GM10248 (cell line): ENCODE measurements at places on chromosomes 2 and 18.

DNA sequence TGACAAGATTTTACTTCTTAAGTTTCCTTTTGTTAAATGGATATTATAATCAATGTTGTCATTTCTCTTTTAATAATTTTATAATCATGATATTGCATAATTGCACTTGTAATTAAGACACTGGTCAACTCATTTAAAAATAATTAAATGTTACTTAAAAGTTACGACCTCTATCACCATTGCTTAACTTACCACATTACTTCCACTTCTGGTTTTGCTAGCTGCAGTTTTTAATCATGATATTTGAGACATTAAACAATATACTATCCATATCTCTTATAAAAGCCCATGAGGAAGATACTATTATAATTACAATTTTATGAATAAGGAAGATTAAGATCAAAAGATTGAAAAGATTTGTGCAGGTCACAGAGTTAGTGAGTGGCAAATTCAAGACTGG is 502.0 kb downstream of the RNF144A start:
- DNase-seq, result no peak

GRCh38 chr2:233101141-233101540 is 41.0 kb downstream of the INPP5D start:
- no peak for DNase-seq

DNA sequence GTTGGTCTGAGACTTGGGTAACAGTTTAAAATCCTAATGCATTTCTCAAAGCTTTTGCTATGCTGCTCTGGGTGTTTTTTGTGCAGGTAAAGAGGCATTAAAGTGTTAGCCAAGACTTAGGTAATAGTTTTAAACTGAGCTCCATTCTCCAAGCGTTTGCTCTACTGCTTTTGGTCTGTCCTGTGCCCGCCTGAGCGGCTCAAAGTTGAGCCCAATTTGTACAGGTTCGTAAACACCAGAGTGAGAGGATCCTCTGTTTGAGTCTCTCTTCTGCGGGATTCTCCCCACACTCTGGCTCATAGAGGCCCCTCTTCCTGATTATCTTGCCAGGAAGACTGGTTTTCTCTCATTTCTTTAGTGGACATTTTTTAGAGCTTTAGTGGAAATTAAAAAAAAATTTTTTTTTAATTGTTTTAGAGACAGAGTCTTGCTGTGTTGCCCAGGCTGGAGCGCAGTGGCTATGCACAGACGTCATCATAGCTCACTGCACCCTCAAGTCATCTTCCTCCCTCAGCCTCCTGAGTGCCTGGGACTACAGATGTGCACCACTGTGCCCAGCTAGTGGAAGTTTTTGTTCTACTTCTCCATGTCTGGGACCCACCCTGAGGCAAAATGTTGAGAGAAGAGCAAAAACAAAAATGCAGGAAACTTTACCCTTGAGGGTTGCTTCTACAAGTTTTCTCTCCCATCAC is 16.6 kb downstream of the CCDC138 start:
- DNase-seq, result no peak

DNA sequence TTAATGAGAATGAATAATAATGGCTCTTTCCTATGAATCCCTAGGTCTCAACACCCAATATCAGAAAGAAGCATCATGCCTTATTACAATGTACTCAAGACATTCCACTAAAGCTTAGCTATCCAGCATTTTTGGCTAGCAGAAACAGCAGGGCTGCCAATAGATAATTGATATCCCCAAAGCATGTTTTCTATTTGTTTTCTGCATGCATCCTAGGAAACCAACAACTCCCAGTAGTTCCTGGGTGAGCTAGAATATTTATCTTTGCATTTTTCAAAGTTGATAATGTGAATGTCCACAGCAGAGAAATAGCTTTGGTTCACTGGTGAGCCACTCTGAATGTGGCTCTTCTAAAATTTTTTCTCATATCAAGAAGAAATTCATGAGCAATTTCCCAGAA is 5.8 kb upstream of the ANTXR1 start:
- DNase-seq, result no peak

- no peak for DNase-seq
Observed at GRCh38 chr2:69652206-69652605, 8.7 kb upstream of the AAK1 start.

DNA sequence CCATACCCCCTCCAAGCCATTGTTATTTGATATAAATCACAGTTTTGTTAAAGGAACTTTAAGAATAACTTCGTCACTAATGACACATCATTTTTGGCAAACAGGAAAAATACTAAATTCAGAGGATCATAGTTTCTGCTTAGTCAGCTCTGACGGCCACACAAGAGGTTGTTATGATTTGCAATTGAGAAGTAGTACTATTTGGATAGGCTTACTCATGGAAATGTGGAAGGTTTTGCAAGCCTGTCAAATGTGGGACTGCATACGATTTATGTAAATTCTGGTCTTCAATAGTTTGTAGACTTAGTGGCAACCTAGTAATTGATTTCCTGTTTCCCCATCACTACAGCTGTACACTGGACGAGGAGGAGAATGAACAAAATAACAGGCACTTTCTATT is 108.1 kb downstream of the ARHGEF33 start:
- no peak for DNase-seq

- no peak for DNase-seq
Observed at GRCh38 chr2:1664698-1665097, 79.6 kb downstream of the PXDN start.

- DNase-seq, result no peak
Observed at GRCh38 chr18:2096551-2096950, 474.8 kb downstream of the METTL4 start.

GRCh38 chr2:31205186-31205585 is 12.1 kb downstream of the CAPN14 start:
- DNase-seq, result no peak

- no peak for DNase-seq
Observed at GRCh38 chr2:151975460-151976414, 123.1 kb downstream of the CACNB4 start.

- peak; percentile 74 for DNase-seq
Observed at GRCh38 chr2:25877431-25878360, 591 bp downstream of the ASXL2 start.

DNA sequence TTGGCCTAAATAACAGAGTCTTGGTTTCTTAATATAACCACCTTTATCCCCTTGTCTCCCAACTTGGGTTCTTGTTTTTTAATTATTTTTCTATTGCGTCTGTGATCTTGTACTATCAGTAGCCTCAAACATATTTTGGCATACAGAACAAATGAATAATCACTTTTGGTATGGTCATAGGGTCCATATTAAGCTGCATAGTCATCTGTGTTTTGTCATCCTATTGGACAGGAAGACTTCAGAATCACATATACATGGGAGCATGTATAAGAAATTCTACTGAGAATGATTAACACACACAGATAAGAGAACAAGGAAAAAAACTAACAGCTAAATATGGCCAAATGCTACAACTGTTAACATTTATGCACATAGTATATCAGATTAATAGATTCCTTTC is 126.0 kb downstream of the MEP1B start:
- DNase-seq, result no peak

DNA sequence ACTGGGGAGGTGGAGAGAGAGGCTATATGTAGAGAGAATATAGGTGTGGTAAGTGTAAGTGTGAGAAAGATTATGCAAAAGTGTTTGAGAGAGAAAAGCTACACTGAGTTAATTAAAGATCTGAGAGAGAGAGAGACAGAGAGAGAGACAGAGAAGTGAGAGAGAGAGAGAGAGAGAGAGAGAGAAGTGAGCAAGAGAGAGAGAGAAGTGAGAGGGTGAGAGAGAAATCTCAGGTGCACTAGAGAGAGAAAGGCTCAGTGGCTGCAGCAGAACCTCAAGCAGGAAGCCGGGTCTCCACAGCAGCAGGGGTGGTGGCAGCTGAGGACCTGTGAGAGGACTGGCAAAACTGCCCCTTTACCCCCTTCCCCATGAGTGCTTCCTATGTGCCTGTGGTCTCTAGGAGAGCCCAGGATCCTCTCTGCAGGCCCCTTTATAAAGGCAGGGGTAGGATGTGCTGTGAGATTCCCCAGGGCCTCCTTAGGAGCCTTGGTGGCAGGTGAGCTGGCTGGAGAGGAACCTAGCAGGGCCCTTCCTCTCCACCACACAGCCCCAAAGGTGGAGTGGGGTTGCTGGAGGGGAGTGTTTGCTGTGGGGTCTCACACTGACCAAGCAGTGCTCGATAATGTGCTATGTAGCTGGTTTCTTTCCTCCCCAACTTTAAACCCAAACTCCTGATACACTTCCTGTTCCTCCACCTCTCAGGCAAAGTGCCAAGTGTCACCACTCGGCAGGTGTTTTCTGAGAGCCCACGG is 52.6 kb downstream of the SLC4A5 start:
- peak; percentile 57 for DNase-seq

DNA sequence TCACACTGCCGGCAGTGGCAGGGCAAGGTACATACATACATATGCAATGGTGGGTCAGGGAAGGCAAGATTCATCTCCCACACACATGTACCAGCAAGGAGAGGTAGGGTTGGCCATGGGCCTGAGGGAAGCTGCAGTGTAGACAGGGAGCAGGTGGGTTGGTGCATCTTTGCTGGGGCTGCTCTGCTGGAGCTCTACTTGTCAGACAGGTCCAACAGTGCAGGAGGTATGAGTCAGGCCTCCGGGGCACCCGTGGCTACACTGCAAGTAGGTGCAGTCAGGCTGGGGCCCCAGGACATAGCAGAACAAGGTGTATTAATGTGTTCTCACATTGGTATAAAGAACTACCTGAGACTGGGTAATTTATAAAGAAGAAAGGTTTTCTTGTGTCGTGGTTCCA is 281.1 kb upstream of the COL3A1 start:
- DNase-seq, result no peak

DNA sequence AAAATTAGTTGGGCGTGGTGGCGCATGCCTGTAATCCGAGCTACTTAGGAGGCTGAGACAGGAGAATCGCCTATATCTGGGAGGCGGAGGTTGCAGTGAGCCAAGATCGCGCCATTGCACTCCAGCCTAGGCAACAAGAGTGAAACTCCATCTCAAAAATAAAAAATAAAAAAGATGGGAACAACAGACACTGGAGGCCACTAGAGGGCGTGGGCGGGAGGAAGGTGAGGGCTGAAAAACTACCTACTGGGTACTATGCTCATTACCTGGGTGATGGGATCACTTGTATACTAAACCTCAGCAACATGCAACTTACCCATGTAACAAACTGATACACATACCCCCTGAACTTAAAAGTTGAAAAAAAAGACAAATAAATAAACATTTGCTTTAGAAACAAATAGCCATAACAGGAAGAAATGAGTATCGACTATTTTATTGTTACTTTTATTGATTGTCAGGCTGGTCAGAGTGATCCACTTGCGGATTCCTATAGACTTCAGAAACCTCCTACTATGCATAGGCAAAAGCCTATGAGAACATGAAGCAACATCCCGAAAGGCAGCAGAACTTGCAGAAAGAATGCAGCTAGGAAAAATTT is 61.0 kb downstream of the TMEM163 start:
- no peak for DNase-seq

- no peak for DNase-seq
Observed at GRCh38 chr2:237747189-237747588, 51.4 kb upstream of the RBM44 start.

DNA sequence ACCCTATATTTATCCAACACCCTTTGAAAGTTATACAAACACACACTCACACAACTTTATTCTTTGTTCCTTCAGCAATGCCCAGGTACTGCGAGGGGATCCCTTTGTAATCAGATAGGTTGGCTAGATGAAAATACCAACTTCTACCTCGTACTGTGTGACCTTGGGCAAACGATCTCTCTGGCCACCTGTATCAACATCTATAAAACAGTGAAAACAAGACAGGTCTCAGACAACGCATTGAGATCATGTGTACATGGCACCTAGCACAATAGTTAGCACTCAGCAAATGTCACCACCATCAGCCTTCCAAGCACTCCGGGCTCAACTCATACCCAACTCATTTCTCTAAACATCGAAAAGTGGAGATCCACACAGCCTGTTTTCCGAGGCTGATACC is 118.4 kb upstream of the PPP1CB start:
- DNase-seq, result no peak

DNA sequence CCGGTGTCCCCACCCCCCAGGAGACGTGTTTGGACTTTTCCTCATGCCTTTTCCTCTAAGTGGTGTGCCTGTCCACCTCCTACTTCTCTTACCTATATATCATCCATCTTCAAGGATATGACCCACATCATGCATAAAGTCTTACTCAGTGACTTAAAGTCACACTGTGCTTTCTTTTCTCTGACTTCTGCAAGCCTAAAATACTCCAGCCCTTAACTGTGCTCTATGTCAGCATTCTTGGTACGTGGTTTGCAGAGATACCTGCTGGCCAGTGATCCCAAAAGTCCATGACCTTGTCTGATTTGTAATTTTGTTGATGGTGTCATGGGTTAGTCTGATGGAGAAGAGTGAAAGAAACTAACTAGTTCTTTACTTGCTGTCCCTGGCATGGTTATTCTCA is 393.6 kb upstream of the NRP2 start:
- no peak for DNase-seq

- DNase-seq, result no peak
Observed at GRCh38 chr2:11672407-11672806, 2.4 kb upstream of the NTSR2 start.

DNA sequence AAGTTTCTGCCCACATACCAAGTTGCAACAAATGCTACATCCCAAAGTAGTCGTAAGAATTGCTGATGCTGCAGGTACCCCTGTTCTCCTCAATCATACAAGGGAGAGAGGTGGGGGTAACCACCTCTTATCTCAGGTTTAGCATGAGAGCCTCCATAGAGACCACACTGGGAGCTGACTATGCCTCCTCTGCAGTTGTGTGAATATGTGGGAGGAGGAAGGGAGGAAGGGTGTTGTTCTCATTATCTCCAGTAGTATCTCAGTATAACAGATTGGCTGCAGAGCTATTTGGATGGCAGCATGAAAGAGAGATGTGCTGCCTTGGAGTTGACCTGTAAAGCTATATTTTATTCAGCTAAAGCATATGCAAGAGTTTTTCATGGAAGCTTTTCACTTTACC is 690.7 kb downstream of the KCNJ3 start:
- DNase-seq, result no peak

- no peak for DNase-seq
Observed at GRCh38 chr2:5734859-5735520, 42.8 kb downstream of the SOX11 start.

DNA sequence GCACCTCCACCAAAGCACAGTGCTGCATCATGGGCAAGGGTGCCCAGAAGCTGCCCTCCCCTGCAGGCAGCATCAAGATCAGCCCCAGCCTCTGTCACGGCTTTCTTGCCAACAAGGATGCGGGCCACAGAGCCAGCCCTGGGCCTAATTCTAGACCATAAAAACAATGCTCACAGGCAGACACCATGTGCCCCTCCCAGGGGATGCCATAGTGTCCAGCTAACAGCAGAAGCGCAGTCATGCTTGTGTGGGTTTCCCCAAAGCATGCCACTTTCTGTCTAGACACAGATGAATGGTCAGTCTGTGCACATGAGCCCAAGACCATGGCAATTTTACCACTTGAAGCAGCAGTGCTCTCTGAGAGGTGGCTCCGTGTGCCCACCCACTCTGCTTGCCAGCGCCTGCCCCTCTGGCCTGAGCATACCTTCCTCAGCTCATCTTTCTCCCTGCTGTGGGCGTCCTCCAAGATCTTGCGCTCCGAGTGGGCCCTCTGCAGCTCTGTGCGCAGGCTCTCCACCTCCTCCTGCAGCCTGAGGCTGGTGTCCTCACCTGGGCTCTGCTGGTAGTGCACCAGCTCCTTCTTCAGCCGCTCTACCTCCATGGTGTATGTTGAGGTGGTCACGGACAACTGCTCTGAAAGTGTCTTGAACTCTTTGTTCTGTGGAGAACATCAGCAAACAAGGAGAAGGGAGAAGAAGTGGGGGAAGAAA is 81.3 kb upstream of the ACAA2 start:
- no peak for DNase-seq

GRCh38 chr2:4556135-4556896 is 852.9 kb downstream of the DCDC2C start:
- DNase-seq, result no peak
